SW480 (cell line): ENCODE measurements at places on chromosomes 2 and 18.

GRCh38 chr2:68044099-68044498, 18.7 kb downstream of the C1D start:
- no peak for DNase-seq

GRCh38 chr2:215531284-215531683, 95.4 kb upstream of the FN1 start:
- no peak for DNase-seq

DNA sequence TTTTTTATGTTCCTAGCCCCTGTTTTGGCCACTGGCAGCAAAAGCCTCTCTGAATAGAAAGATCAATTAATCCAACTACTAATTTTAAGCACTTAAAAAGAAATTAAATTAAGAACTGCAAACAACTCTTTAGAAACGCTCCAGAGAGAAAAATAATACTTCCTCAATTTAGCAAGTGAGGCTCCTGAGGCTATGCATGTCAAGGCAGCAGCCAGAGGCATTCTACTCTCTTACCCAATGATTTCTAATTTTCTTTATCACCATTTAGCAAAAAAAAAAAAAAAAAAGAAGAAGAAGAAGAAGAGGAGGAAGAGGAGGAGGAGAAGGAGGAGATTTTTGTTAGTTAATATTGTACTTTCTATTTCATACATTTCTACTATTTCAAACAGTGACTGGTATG, 68.5 kb downstream of the TMEM237 start:
- no peak for DNase-seq

DNA sequence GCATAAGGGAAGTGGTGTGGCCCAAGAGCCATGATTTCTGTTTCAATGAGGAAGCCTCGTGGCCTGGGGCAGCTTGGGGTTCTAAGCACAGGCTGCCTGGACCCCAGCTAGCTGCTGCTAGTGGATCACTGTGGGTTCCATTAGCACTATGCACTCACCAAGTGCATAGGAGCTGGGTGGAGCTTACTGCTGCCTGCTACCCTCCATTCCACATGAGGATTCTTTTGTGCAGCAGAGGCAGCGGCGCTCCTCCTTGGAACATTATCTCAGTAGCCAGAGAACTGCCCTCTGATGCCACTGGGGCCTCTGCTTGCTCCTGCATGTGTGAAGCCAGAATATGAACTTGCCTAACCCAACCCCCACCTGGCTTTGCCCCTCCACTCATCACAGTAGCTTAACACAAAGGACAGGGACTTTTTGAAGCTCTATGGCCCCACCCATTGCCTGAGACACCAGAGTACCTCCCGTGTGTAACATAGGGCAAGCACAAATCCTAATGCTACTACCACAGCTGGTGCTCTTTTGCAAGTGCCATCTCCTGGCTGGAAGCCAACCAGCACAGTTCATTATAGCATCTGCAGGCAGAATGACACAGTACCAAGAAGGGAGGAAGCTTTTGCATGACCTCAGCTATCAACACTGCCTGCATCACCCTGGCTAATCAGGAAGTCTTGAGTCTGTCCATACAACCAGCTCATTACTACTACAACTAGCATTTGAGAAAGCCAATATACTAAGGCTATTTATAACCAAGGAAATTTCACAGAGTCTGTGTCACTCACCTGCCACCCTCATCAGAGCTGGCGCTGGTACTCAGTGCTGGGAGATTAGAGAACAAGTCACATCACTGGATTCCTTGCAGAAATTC, 297.0 kb upstream of the GULP1 start:
- no peak for DNase-seq
